Thymus (tissue), 14 donors: ENCODE measurements at places on chromosomes 6 and 20.

- no peak for DNase-seq
These were observed 117.0 kb upstream of the OGFRL1 start for GRCh38 chr6:71171497-71172070.

DNA sequence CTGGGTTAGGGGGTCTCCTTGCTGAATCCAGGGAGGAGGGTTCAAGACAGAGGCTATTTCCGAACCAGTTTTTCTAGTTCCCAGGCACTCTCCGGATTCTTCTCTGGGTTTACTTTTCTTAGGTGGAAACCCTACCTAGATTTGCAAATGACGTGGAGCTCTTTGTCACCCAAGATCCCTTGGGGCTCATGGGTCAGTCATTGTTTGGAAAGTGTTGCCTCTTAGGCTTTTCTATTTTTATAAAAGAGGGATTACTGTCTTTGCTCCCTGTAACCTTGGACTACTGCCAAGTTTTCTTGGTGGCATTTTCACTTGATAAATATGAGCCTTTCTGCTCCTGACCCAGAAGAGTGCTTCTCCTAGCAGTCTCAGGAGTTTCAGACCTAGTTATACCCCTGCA is 33.6 kb downstream of the FAM209B start:
- DNase-seq = no peak

- DNase-seq = no peak
These were observed 121.3 kb upstream of the SLC22A16 start for GRCh38 chr6:110597761-110598160.

GRCh38 chr6:2448826-2449571 is 203.6 kb upstream of the GMDS start:
- DNase-seq = peak; percentile 10

GRCh38 chr6:15503346-15503680 is 159.5 kb downstream of the DTNBP1 start:
- no peak for DNase-seq

- DNase-seq = no peak
These were observed 21.4 kb downstream of the KCTD20 start for GRCh38 chr6:36464233-36464632.

DNA sequence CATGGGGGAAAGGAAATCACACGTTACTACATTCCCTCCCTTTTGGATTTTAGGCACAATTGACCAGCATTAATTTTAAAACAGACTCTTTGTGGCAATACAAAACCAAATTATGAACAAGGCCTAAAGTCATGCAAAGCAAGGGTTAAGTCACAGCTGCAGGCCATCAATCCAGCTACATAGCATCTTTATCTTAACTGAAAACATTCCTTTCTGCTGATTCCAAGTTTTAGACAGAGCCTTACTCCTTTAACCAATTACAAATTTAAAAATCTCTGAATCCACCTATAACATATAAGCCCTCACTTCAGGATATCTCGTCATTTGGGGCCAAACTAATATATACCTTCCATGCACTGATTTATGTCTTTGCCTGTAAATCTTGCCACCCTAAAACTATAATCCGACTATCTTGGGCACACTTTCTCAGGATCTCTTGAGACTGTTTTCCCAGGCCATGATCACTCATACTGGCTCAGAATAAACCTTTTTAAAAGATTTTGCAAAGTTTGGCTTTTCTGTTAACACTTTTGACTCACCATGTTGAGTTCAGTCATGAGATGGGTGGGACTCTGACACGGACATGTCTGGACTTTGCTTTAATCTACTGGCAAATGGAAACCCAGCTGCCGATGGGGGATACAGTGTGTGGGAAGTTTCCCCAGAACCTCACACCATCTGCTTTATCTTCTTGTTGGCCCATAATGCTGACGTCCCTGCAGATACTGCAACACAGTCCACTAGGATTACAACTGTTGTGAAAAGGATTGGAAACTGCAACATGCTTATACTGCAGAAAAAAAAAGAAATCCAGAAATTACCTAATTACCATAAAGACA is 757.0 kb downstream of the PTPRT start:
- DNase-seq = no peak

GRCh38 chr6:145028144-145028818 is 707.0 kb downstream of the EPM2A start:
- DNase-seq = no peak

DNA sequence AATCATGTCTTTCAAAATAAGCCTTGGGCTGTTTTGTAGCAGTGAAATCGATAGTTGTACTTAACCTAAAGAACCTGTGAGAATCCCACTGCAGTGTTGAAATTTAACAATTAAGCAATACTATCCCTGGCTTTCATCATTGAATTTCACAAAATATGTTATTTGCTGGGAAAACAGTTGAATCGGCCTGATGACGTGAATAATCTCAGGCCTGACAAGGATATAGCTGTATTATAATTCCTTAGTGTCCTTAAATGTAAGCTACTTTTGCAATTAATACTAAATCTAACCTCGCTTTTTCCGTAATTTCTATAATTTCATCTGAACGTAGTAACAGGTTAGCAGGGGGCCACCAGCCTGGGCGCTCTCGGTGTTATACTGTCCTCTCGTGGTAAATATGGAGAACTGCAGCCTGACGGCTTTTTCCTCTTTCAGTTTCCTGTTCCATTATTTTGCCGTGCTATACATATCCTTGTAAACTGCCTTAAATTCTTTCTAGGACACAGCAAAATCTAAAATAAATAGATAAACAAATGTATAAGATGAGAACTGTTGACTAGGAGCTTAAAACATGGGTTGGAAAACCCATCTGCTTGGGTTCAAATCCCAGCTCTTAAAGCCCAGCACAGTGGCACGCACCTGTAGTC is 24.0 kb downstream of the MTFR2 start:
- DNase-seq = peak; percentile 28

DNA sequence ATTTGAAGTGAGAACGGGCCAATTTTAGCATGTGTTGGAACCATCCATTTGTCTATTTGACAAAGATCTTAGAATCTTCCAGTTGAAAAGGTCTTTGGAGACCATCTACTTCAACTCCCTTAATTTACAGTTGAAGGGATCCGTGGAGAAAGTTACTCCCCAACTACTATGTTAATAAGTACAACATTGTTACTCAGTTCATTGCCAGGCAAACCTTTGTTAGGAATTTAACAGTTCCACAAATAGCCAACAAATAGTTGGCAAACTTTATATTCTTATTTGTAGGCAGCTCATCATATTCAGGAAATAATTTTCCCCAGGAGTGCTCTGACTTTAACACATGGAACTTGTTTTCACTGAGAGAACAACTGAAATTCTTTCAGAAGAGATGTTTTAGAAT is 81.0 kb upstream of the FLRT3 start:
- no peak for DNase-seq

- DNase-seq = no peak
These were observed 124.3 kb upstream of the CNR1 start for GRCh38 chr6:88290411-88290810.

DNA sequence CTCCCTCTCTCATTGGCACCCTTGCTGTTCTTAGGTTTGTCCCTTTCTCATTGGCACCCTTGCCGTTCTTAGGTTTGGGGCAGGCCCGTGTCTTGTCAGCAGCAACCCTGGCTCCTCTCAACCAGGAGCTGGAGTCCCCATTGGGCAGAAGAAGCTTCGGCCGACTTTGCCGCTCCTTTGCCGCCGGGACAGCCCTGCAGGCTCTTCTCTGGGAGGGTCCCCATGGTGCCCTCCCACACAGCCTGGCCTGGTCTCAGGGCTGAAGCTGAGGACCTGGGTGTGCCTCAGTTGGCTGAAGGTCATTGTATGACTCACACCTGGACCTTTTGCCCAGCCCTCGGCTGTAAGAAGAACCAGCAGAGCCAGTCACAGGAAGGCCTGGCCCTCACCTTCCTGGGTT is 59.6 kb downstream of the PPP1R14C start:
- DNase-seq = no peak

- DNase-seq = no peak
These were observed 103.4 kb upstream of the AHI1 start for GRCh38 chr6:135600931-135601330.

GRCh38 chr20:54062812-54063280 is 7.5 kb downstream of the BCAS1 start:
- no peak for DNase-seq

DNA sequence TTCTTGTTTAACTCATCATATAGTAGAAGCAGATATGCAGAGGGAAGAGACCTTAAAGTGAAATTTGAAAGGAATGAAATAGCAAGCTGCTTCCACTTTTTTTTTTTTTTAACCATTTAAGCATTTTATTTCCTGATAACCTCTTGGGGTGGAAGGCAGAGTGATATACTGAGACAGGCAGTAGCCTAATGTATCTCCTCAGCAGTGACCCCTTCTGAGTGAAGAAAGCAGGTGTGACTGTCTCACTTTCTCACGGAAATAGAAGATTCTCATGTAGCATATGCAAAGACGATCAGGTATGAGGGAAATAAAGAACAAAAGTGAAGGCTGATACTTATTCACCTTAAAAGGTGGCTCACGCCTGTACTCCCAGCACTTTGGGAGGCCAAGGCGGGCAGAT is 187.1 kb upstream of the STXBP5 start:
- DNase-seq = no peak

DNA sequence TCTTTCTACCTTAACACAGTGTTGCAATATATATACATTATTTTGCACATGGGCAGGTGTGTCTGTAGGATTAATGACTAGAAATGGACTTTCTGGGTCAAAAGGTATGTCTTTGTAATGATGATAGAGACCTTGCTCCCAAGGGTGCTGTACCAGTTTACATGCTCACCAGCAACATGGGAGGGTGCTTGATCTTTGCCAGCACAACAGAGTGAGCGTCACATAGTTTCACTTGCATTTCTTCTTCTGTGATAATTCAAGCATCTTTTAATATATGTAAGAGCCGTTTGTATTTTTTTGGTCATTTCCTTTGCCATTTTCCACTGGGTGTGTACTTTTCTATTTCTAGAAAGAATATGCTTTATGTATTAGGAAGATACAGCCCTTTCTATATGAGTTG is 23.6 kb upstream of the B4GALT5 start:
- DNase-seq = no peak

DNA sequence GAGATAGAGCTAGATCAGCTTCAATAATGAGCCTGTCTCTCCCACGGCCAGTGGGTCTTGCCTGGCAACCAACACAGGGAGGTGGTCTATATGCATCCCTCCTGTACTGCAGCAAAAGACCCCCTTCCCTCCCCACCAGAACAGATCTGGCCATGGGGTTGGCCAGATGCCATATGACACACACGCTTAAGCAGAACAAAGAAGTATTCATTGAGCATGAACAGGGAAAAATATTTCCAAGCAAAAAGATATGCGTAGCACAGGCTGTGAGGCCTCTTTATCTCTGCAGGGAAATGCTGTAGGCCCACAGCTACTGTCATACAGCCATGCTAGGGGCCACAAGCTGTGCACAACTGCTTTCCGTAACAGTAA is 73.4 kb upstream of the NRSN1 start:
- no peak for DNase-seq

DNA sequence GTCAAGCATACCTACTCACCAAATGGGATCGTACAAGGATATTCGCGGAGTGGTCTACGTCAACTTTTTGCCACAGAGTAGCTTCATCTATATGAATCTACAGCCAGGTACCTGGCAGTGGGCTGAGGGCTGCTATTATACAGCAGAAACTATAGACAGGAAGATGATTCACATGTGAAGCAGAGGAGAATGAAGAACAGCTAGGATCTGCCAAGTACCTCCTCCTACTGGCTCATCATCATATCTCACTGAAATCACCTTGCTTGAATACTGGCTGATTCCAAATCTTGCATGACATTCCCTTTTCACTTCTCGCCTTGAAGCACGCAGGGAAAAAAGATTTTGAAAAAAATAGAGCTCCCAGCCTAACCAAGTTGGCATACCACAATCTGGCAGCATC is 488.7 kb upstream of the NRSN1 start:
- DNase-seq = no peak

DNA sequence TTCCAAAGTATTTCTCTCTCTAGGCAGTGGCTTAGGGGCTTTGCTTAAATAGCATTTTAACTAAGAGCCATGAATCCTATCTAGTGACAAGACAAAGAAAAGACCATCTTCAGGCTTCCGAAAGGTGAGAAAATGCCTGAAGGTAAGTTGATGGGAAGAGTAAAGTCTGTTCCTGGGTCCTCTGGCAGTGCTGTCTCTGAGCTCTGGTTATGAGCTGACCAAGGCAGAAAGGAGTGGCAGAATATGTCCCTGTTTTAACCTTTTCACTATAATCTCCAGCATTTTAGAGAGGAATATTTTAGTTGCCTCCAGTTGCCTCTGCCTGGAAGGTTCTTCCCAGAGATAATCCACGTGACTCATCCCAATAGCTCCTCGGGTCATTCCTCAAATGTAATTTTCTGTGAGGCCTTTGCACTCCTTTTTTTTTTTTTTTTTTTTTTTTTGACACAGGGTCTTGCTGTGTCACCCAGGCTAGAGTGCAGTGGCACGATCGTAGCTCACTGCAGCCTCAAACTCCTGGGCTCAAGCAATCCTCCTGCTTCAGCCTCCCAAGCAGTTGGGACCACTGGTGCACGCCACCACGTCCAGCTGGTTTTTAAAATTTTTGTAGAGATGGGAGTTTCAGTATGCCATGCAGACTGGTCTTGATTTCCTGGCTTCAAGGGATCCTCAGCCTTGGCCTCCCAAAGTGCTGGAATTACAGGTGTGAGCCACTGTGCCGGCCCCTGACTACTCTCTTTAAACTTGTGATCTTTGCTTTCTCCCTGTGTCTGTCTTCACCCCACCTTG is 3.7 kb upstream of the ARMH2 start:
- no peak for DNase-seq

DNA sequence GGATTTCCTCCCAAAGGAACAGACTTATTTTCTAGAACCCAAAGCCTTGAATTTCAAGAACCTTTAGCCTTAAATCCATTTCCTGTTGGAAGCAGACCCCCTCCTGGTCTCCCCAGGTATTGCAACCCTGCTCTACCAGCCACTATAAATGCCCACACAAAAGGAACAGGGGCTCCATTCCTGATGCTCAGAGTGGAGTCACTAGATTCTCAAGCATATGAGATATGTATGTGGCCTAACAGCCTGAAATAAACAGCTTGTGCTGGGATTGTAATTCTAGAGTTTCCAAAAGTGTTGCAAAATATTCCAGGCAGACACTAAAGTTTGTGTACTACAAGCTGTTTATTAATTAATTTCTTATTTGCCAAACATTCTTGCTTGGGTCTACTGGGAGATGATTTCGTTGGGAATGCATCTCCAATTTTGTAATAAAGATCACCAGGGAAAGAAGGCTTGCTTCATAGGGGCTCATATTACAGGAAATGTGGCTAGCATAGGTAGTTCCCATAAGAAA is 44.8 kb downstream of the RIPOR3 start:
- no peak for DNase-seq

- DNase-seq = no peak
These were observed 20.5 kb downstream of the LAMA4 start for GRCh38 chr6:112233847-112234246.

DNA sequence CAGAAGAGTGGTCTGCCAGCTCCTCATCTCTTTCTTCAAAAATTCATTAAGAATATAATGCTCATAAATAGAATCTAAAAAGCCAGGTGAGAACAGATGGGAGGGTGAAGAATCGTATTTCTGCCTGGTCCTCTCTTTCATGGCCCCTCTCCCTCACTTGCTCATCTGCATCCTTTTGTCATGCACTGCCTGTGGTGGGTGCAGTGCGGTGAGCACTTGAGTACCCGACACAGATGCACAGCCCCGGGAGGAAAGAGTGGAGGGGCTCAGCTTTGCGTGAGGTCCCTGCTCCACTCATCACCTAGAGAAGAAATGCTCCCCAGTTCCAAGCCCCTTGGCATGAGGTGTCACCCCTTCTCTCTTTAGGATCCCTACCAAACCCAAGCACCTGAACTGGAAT is 58.1 kb upstream of the GLP1R start:
- no peak for DNase-seq
